ENCODE measurements at places on chromosomes 11 and 22.

GRCh38 chr11:76629116-76629852, 41.3 kb downstream of the LRRC32 start:
- DNase-seq, result no peak

DNA sequence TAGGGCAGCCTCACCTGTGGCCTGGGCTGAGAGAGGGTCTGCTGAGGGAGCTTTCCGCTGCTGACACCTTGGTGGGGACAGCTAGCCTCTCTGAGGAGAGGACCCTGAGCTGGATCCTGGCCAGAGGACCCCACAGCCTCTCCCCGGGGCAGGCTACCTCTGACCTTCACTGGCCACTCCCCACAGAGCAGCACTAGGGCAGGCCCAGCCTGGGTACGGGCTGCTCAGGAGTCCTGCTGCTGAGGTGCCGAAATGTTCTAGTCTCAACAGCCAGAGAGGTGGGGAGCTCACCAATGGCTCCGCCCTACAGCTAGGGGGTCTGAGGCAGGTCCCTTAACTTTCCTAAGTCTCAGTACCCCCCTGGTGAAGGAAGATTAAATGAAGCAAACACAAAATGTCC, 47.5 kb downstream of the SGSM3 start:
- DNase-seq, result no peak

- DNase-seq, result no peak
Observed at GRCh38 chr22:43923191-43923590, 414 bp upstream of the PNPLA3 start.

GRCh38 chr11:44446366-44446762, 119.1 kb upstream of the CD82 start:
- no peak for DNase-seq

DNA sequence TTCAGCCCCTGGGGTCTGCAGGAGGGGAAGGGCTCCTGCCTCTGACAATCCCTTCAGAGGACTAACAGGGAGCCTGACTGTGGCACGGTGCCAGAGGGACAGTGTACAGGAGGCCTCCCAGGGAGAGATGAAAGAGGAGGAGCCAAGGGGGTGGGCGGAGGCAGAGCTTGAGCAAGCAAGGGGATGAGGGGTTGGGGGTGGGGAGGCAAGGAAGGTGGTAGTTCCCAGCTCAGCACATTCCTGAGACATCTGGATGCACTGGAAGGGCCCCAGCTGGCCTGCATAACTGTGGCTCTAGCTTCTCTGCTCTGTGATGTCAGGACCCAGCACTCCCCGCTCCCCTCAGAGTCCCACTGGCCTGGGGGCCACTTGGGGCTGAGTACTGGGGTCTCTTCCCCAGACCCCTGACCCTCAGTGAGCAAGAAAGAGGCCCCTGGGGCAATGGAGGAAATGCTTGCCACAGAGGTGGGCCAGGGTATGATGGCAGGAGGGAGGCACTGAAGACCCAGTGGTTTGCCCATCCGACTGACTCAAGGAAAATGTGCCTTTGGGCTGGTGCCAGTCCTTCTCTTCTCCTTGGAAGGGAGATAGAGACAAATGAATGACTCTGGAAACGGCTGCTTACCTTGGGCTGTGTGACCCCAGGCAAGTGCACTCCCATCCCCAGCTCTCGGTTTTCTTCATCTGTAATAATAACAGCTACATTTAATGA, 13.3 kb downstream of the CREB3L1 start:
- no peak for DNase-seq

- no peak for DNase-seq
Observed at GRCh38 chr22:31377612-31378011, 21.8 kb upstream of the DRG1 start.
